Activated CD8-positive, alpha-beta memory T cell treated with anti-CD3 and anti-CD28 coated beads for 48 hours (primary cell): ENCODE measurements at places on chromosomes 4 and X.

DNA sequence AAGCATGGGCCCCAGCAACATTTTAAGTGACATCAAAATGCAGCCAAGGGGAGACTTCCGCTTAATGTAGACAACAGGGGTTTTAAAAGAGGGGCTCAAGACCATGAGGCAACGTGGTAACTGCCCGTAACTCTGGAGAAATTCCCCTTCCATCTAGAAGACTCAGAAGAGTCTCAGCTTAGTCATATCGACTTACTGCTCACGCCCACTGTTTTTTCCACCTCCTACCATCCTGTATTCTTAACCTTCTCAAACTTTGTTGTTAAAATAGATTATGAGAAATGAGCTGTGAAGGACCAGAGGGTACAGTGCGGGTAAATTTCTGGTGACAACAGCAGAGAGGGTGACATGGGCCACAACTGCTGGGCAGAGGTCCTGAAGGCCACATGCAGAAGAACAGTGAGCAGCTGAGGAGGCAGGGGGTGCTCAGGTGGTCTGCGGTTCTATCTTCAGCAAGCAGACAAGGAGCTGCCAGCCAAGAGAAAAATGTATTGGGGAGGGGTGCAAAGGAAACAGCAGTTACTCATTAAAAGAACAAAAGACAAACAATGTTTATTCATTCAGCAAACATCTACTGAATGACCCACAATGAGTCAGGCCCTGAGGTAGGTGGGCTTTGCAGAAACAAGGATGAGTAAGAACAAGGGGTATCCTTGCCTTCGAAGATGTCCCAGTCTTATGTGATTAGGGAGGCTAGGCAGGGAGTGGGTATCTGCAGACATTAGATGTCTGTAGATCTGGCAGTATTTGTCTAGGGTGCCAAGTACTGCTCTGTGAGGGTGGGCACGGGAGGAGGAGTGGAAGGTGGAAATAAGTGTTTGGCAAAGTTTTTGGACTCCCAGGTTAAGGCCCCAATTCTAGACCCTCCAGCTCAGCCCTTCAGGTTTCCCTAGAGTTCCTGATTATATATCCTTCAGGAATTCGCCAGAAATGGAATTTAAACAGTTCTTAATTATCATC, 175.3 kb downstream of the TSPAN5 start:
- DNase-seq, result peak; percentile 15

GRCh38 chrX:49172280-49172780, 632 bp downstream of the PLP2 start:
- DNase-seq, result no peak

GRCh38 chrX:140767646-140768045, 58.1 kb downstream of the LINC00632 start:
- DNase-seq, result no peak

DNA sequence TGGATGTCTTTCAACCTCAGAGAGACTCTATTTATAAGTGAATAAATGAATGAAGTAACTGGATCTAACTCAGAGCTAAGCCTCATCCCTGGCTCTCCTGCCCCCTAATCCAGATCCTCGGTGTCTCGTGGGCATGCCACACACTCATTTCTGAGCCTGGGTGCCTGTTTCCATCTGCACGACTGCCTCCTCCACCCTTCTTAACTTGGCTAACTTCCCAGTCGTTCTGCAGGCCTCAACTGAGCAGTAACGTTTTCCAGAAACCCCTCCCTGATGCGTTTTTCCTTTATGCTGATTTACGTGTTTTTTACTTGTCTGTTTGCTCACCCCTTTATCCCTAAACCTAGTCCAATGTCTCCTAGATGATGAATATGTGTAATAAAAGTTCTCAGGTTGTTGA, 186.9 kb upstream of the HS3ST1 start:
- no peak for DNase-seq

GRCh38 chrX:20521222-20521621, 254.5 kb upstream of the RPS6KA3 start:
- no peak for DNase-seq

DNA sequence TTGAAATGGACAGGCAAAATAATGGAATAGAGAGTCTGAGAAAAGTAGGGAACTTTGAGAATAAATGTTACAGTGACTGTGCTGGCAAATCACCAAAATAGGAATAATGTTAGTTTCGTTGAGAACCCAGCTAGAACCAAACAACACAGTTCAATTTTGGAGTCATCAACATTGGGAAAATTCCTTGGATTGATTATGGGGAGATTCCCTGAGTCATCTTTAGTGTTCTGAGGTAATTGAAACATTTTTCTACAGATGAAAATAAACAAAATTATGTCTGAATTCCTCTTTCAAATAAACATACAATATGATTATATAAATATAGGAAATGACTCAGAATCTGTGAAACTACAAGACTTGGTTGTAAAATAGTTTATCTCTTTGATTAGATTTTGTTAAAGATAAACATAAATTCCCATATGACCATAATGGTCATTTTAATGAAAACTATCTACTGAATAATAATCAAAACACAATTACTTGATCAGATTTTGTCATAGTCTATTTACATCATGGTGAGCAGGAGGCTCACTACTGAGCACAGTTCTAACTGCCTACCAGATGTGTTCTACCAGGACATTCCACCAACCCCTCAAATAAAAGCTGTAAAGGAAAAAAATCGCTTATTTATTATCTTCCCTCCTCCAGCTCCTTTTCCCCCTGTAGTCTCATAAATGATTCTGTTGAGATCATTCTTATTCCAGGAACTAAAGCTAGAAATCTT, 51.4 kb upstream of the GABRA2 start:
- DNase-seq, result no peak

- DNase-seq, result no peak
Observed at GRCh38 chr4:62193761-62194160, 993.6 kb downstream of the ADGRL3 start.

GRCh38 chrX:125769628-125770027, 396.5 kb downstream of the DCAF12L2 start:
- no peak for DNase-seq

DNA sequence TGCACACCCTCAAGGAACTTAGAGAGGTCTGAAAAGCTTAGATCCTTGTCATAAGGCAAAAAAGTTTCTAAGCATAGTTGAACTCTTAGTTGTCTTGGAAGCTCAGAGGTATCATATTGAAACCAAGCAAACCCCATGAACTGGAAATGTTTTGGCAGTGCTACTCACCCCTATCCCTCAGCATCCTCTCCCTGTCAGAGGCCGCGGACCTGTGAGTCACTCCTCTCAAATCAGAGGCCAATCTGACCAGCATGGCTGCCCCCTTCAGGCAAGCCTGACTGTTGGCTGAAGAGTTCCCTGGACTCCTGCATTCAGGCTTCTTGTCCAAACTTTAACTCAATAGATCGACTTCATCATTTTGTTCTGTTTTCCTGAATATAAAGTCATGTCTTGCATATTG, 69.4 kb downstream of the KCNIP4 start:
- no peak for DNase-seq

- DNase-seq, result no peak
Observed at GRCh38 chr4:98781641-98782357, 123.4 kb upstream of the TSPAN5 start.

- no peak for DNase-seq
Observed at GRCh38 chrX:39196192-39197102, 395.2 kb downstream of the MID1IP1 start.

DNA sequence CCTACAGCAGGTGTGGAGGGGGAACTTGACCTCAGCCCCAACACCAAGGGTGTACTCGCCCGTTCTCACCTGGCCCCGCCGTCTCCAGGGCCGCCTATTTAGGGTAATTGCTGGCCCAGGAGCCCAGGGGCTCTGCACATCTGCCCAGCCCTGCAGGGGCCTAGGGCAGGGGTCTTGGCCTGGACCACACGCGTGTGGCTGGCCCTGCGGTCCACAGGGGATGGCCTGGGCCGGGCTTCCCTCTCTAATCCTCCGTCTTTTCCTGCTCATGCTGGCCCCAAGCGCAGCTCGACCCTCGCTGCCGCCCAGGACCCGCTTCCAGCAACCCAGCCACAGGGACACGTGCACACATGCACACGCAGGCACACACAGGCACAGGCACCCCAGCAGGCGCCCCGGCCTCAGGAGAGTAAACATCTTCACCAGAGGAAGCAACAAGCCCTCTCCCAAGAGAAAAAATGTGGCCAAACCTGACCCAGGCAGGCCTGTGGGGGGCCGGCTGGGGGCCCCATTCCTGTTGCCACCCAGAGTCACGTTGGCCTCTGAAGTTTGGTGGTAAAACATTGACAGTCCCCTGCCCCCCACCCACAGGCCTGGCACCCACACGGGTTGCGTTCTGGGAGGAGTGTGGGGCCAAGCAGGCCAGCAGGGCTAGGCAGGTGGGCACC, 24.6 kb upstream of the FGFR3 start:
- no peak for DNase-seq

- DNase-seq, result no peak
Observed at GRCh38 chr4:53816561-53816960, 225.3 kb upstream of the LNX1 start.

DNA sequence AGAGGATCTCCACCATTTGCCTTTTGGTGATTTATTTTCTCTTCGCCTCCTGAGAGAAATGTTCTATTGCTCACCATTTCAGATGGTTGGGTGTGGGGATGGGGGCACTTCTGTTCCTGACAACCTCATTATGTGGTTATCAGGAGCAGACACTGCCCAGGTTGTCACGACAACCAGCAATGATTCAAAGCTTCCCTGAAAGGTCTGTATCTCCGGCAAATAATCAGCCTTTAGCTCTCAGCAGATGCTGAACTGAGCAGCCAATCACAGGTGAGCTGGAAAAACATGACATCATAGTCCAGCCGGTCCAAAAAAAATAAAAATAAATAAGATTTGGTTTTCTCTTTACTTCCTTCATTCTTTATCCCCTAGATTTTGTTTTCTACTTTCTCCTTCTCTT, 5.5 kb upstream of the PAK3 start:
- DNase-seq, result no peak

DNA sequence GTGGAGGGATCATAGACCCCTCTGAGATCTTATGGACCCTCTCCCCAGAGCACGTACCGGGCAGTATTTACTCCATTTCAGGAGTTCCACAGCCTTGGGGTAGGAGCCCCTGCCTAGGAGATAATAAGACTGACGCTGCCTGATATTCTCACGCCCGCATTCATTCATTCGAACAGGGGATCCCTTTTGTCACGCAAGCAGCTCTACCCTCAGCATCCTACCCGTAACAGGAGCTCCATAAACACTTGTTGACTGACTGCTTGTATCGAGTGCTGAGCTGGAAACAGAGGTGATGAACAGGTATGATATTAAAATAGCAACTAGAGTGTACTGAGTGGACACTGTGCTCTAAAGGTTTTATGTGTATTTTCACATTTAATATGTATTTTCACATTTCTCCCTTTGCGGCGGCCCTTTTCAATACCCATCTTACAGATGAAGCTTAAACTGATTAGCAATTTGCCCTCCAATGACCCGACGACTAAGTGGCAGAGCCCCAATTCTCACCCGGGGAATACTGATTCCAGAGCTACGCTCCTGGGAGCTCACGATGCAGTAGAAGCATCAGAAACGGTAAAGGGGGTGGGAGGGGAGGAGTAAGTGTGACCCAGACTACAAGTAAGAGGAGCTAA, 888 bp downstream of the RAB28 start:
- DNase-seq, result no peak

DNA sequence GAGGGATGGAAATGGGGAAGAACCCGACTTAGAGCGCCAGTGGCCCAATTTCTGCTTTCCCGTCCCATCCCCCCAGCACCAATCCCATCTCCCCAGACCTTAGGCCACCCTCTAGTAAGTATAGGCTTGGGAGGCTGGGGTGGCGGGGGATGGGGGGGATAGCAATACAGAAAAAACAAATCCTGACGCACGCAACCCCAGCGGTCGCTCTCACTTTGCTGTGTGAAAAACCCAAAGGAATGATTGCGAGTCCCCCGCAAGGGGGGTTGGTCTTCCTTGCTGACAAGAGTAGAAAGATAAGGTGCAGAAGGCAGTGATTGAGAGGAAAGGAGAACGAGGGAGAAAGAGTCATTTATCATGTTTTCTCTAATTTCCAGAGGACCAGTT, 863 bp downstream of the CPE start:
- no peak for DNase-seq

DNA sequence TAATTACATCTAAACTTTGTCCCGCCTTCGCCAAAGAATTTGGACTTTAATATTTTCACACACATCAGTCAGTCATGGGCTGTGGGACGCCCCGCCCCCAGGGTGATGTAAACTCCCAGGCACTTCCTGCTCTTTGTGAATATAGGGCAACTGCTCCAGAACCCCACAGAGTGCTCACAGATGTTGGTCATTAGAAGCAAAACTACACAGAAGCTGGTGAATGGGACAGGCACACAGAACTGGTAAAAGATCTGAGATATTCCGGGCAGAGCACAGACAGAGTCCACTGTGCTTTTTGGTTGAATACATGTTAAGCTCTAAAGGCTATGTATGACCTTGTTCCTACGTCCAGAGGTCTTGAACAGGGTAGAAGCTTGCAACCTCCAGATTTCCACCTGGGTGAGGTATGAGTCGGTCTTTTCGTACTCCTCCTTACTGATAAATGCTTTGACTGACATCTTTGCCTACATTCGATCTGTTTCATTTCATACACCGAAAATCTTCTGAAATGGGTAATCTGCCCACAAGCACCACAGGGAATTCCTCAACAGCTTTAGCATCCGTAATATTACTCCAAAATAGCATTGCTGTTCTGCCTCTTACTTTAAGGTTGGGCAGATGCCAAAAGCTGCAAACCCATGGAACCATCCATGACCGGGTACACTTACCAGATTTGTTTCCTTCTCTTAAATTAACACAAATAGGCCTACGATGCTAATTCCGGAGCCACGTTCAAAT, 144.6 kb downstream of the AMELX start:
- DNase-seq, result no peak

DNA sequence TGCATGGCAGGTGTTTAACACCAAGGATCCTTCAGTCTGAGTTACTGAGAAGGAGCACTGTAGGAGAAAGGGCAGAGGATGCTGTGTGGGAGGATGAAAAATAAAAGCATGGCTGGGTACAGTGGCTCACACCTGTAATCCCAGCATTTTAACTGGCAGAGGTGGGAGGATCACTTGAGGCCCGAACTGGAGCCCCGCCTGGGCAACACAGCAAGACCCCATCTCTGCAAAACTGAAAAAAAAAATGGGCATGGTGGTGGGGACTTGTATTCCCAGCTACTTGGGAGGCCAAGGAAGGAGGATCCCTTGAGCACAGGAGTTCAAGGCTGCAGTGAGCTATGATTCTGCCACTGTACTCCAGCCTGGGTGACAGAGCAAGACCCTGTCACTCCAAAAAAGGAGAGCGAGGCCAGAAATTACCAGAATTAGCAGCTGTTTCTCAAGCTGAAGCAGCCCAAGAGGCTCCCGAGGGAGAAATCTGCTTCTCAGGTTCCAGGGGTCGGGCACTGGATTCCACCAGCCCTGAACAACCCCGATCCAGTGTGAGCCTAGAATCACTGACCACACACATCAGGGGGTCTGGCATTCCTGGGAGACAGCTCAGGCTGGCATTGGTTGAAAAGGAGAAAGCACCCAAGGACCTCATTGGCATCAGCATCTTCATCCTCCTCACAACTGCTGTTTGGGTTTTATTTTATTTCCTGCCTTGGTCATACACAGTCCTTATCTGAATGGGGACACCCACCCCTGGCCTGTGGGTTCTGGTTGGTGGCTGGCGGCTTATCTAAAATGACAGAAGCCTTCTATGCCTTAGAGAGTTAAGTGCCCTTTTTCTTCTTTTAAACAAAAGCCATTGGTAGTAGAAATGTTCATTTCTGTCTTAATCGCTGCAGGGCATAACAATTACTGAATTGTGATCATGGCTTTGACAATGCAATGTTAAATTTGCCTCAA, 66.3 kb upstream of the TRIM2 start:
- DNase-seq, result no peak

- DNase-seq, result no peak
Observed at GRCh38 chr4:147492761-147493160, 11.9 kb downstream of the EDNRA start.

- DNase-seq, result no peak
Observed at GRCh38 chr4:105129286-105130040, 17.2 kb upstream of the TET2 start.

GRCh38 chrX:30981968-30982367, 89.9 kb downstream of the FTHL17 start:
- no peak for DNase-seq
